ENCODE measurements at places on chromosomes 2 and 18.

DNA sequence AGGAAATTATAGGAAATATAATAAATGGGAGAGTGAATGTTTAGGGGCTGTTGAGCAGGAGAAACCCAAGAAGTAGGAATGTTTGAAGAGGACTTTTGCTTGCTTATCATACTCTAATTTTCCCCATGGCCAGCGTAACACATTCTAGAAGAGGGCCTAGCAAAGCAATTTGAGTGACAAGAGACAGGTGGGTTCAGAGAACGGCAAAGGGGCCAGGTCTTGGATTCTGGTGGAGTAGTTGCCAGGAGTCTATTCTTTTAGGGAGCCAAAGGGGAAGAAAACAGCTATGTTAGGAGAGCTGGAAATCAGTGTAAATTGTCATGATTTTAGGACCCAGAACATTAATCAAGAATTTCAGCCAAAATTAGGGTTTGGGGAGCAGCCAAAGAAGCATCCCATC, 96.5 kb downstream of the COL5A2 start:
- peak; percentile 36 for DNase-seq

- peak; percentile 78 for DNase-seq
Measured at GRCh38 chr18:3448838-3449511, 997 bp upstream of the TGIF1 start.

GRCh38 chr2:199861132-199861774, 10.3 kb upstream of the FTCDNL1 start:
- DNase-seq: no peak

DNA sequence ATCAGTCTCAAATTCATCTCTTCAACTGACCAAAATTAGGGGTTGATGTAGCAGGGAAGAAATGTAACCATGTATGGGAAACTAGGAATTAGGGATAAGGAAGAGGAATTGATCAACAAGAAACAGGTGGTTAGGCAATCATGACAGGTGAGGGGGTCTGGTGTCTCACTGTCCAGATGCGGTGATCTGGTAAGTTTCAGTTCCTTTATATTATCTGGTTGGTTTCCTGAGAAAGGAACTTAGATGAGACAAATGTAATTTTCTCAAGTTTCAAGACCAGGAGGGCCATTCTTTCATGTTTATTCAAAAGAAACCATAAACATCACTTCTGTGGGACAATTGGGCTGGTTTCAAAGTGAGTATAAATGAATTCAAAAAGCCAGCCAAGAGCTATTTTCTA, 306.2 kb upstream of the KCNJ3 start:
- DNase-seq: no peak

- DNase-seq: no peak
Measured at GRCh38 chr18:34467058-34467457, 242.3 kb upstream of the NOL4 start.

Data from muscle of arm (tissue), 14 donors.